CD4-positive, CD25-positive, alpha-beta regulatory T cell (primary cell): ENCODE measurements at places on chromosomes 5 and 9. TPM values are rescaled to one million over a fixed set of nuclear protein-coding genes. Genes with fewer than 3 reads are reported as not detected.

- H3K27ac ChIP-seq = no peak overlapping the region
- peaks cover 6% of the 10 kb centered on the region for H3K27me3 ChIP-seq
- DNase-seq = no peak
Measured at GRCh38 chr9:38178237-38178636, 109.2 kb upstream of the SHB start.

DNA sequence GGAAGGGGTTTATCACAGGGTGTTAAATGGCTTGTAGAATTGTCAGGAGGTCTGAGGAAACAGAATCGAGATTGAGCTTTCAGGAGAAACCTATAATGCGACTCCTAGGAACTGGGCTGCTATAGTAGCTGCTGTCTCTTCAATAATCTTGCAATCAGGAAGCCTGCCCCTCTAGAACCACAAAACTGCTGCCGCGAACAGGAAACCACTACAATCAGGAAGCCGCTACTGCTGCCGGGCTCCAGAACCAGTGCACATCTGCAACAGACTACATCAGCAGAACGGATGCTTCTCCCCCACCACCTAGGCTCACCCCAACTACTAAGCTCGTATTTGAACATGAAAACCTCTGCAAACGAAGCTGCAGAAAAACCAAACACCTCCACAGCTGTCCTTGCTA lies 31.6 kb downstream of the TNFSF8 start:
- H3K36me3 ChIP-seq = peaks cover 15% of the 10 kb centered on the region
- H3K27me3 ChIP-seq = no peaks in the 10 kb centered on the region
- peaks cover 91% of the 10 kb centered on the region for H3K4me1 ChIP-seq
- H3K4me3 ChIP-seq = peak overlapping the region; percentile 71
- H3K27ac ChIP-seq = peak overlapping the region; percentile 64

GRCh38 chr5:27571681-27572080 lies 533.3 kb upstream of the CDH9 start:
- H3K27ac ChIP-seq = no peak overlapping the region
- no peak for DNase-seq
- no peaks in the 10 kb centered on the region for H3K36me3 ChIP-seq
- no peak overlapping the region for H3K4me3 ChIP-seq
- H3K4me1 ChIP-seq = no peaks in the 10 kb centered on the region
- H3K27me3 ChIP-seq = no peaks in the 10 kb centered on the region

GRCh38 chr5:177489119-177489716 lies 8.2 kb downstream of the PDLIM7 start:
- no peaks in the 10 kb centered on the region for H3K36me3 ChIP-seq
- H3K4me3 ChIP-seq = no peak overlapping the region
- H3K27ac ChIP-seq = no peak overlapping the region
- DNase-seq = no peak

DNA sequence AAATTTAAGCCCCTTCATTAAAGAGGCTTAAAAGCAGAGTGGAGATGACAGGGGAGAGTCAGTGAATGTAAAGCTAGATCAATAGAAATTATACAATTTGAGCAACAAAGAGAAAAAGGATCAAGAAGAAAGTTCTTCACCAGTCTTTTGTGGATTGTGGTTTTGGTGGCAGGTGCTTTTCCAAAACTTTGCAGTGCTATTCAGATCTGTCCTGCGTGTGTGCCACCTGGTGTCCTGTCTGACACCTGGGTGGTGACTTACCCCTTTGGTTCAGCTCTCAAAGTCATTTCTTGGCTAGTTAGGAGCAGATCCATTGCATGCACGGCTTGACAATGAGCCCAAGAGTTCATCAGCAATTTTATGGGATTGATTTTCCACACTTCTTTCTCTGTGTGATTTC lies 69.4 kb downstream of the SREK1 start:
- no peaks in the 10 kb centered on the region for H3K36me3 ChIP-seq
- DNase-seq = no peak
- H3K4me1 ChIP-seq = no peaks in the 10 kb centered on the region

GRCh38 chr9:13090628-13091027 lies 188.9 kb downstream of the MPDZ start:
- DNase-seq = no peak
- no peak overlapping the region for H3K27ac ChIP-seq
- H3K27me3 ChIP-seq = no peaks in the 10 kb centered on the region

DNA sequence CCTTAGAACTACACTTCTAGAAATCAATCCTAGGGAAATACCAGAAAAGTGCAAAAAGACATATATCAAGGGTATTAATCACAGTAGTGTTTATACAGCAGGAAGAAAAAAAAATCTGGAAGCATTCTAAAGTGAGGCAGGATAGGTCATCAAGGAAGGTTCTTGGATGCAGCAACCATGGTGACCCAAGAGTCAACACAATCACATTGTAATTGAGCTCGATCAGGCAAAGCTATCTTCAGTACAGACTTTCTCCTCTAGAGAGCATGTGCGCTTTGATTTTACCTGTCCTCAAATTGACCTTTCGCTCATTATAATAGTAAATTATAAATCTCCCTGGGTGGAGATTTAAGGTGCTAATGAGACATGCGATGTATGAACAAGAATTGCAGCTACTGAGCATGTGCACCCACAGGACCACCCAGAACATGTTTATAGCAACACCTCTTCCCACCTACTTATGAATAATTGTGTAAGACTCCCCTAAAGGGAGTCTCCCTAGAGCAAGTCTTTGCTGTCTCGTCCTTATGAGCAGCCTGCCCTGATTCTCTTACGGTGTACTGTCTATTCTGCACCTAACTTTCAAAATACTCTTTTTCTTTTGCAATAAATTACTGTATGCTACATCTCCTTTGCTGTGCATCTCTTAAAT lies 297.7 kb downstream of the ATPSCKMT start:
- peaks cover 2% of the 10 kb centered on the region for H3K27me3 ChIP-seq
- no peak overlapping the region for H3K27ac ChIP-seq
- H3K4me3 ChIP-seq = no peak overlapping the region

DNA sequence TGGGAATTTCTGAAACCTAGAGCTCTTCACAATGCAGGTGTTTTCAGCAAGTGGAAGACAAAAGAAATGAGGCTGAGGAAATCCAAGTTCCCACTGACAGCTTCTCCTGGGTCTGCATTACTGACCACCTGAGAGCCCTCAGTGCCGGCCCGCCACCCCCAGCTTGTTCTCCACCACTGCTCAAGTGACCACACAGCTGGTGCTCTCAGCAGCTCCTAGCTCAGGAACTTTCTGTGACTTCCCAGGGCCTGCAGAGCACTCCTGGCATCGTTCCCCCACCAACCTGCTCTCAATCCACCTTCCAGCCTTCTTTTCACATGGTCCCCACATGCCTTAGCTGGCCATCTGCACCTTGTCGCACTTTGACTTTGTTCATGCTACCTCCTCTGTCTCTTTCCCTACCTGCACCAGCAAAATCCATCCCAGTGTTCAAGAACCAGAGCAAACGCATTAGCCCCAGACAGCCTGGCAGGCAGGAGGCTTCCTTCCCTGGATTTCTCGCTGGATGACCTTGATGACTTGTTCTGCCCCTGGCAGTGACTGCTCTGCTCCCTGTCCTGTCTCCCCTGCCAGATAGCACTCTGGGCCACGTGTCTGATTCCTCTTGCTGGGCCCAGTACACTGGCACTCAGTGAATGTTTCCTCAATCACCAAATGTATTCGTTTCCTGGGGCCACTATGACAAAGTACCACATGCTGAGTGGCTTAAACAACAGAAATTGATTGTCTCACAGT lies 35.1 kb upstream of the NANS start:
- no peaks in the 10 kb centered on the region for H3K4me1 ChIP-seq
- no peak for DNase-seq
- no peak overlapping the region for H3K27ac ChIP-seq
- no peak overlapping the region for H3K4me3 ChIP-seq
- no peaks in the 10 kb centered on the region for H3K27me3 ChIP-seq
- peaks cover 30% of the 10 kb centered on the region for H3K36me3 ChIP-seq

DNA sequence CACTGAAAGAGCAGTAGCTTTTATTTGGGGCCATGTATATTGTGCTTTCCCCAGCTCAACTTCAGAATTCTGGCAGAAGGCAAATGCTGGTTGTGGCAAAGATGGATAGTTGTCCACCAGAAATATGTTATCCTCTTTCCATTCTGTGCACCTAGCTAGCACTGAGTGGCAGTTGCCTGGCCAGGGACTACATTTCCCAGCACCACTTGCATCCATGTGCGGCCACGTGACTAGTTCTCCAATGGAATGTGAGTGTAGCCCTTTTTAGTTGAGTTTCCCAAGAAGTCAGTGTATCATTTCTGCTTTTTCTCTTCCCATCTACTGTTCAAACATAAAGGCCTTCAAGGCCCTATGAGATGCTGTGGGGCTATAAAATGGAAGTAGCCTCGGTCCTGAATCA lies 354.0 kb upstream of the CLINT1 start:
- DNase-seq = no peak
- H3K27ac ChIP-seq = no peak overlapping the region
- H3K4me3 ChIP-seq = no peak overlapping the region
- no peaks in the 10 kb centered on the region for H3K4me1 ChIP-seq
- H3K27me3 ChIP-seq = no peaks in the 10 kb centered on the region

Gene MRRF
- total RNA-seq = 23.0 TPM

Gene HRCT1
- not detected for total RNA-seq

DNA sequence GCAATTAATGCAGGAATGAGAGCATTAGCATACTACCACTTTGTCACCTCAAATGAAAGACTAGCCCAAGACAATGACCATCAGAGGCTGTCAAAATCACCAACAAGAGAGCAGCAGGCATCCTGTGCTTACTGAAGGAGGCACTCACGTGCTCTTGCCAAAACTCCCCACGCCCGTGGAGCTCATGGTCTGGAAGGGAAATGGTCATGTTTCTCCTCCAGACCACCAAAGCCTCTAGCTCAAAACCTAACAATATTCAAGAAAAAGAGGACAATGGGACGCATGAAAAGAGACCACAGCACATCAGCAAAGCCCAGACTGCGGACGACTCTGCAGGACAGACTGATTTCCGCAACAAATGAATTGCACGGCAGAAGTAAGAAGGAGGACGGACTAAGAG lies 12.8 kb downstream of the AKNA start:
- DNase-seq = no peak
- H3K4me1 ChIP-seq = peaks cover 97% of the 10 kb centered on the region
- H3K36me3 ChIP-seq = peaks cover 72% of the 10 kb centered on the region
- H3K27me3 ChIP-seq = no peaks in the 10 kb centered on the region
- peak overlapping the region; percentile 47 for H3K4me3 ChIP-seq

Gene SPATA31E1
- total RNA-seq = not detected

GRCh38 chr9:20689833-20690232 lies 5.8 kb downstream of the FOCAD start:
- H3K4me1 ChIP-seq = peaks cover 10% of the 10 kb centered on the region
- H3K27me3 ChIP-seq = no peaks in the 10 kb centered on the region
- DNase-seq = no peak
- H3K27ac ChIP-seq = no peak overlapping the region

- DNase-seq = no peak
- H3K4me3 ChIP-seq = no peak overlapping the region
- peaks cover 9% of the 10 kb centered on the region for H3K4me1 ChIP-seq
- H3K36me3 ChIP-seq = peaks cover 64% of the 10 kb centered on the region
Measured at GRCh38 chr9:33116860-33117259, 40.4 kb upstream of the SMU1 start.

GRCh38 chr5:151671950-151672349 lies 14.8 kb downstream of the SPARC start:
- H3K27me3 ChIP-seq = no peaks in the 10 kb centered on the region
- no peak overlapping the region for H3K4me3 ChIP-seq
- H3K4me1 ChIP-seq = no peaks in the 10 kb centered on the region
- no peak overlapping the region for H3K27ac ChIP-seq

Gene CMYA5
- total RNA-seq = 0.10 TPM

DNA sequence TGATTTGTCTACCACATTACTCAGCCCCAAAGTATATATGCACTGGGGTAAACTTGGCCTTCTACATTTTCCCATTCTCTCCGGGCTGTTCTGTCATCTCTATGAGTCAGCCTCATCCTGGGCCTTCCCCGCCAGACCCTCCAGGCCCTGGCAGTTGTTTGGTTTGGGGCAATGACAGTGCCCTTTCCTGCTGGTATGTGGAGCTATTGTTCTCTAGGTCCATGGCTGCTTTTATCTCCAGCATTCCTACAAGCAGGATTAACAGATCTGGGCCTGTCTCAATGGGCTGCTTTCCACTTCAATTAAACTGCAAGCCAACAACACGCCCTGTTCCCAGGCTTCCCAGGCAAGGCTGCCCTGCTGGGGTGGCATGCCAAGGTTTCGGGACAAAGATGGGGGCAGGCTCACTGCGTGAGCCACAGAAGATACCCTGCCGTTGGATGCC lies 136.4 kb downstream of the SLIT3 start:
- no peak for DNase-seq
- no peaks in the 10 kb centered on the region for H3K36me3 ChIP-seq
- no peak overlapping the region for H3K4me3 ChIP-seq
- H3K4me1 ChIP-seq = no peaks in the 10 kb centered on the region
- H3K27ac ChIP-seq = no peak overlapping the region

DNA sequence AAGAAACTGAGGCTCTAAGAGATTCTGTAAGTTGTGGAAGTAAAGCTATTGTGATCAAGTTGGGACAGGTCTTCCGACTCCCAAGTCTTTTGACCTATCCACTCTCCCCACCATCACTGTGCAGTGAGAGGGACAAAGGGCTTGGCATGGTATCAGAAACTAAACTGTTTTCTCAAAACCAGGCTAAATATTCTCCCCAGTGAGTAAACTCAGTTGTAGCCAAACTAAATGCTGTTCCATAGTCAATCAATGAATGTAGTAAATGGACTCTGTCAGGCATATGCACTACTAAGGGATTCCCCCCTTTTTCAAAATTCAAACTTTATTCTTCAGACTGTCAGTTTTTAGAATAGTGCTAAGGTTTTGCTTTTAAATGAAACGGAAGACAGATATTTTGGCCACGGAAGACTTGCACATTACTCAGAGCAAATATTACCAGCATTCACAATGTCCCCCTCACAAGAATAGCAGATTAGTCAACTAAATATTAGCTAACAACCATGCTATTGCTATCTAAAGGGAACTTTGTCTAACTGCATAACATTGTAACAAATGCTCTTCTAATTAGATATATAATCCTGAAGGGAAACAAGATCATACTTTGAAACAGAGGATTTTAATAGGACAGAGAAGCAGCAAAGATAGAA lies 7.1 kb downstream of the PRKAA1 start:
- DNase-seq = no peak
- peaks cover 5% of the 10 kb centered on the region for H3K36me3 ChIP-seq
- no peak overlapping the region for H3K27ac ChIP-seq
- peak overlapping the region; percentile 4 for H3K4me3 ChIP-seq

GRCh38 chr5:177332031-177332895 lies 19.2 kb downstream of the LMAN2 start:
- H3K4me3 ChIP-seq = no peak overlapping the region
- no peak overlapping the region for H3K27ac ChIP-seq
- H3K36me3 ChIP-seq = peaks cover 66% of the 10 kb centered on the region
- no peak for DNase-seq
- H3K27me3 ChIP-seq = no peaks in the 10 kb centered on the region

DNA sequence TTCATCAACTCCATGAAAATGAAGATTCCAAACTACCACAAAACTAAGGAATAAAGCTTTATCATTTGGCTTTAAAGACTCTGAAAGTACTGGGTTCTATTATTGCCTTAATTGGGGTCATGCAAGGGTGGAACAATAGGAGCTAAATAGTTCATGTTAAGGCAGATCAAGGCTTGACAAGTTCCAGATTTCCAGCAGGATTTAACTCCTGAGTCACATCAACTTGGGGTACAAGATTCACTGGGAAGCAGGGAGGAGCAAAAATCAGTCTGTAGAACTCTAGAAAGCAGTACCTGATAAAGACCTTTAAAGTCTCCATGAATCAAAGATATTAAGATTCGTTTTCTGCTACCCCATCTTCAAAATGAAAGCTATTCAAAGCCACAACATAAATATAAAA lies 41.9 kb upstream of the GLRX start:
- peaks cover 3% of the 10 kb centered on the region for H3K27me3 ChIP-seq
- H3K36me3 ChIP-seq = no peaks in the 10 kb centered on the region
- no peak overlapping the region for H3K4me3 ChIP-seq
- H3K27ac ChIP-seq = no peak overlapping the region
- DNase-seq = no peak
